ENCODE measurements at places on chromosomes 5 and 9. TPM values are rescaled to one million over a fixed set of nuclear protein-coding genes. Genes with fewer than 3 reads are reported as not detected.

GRCh38 chr9:21504113-21504512, 22.0 kb upstream of the IFNE start:
- no peak for DNase-seq

DNA sequence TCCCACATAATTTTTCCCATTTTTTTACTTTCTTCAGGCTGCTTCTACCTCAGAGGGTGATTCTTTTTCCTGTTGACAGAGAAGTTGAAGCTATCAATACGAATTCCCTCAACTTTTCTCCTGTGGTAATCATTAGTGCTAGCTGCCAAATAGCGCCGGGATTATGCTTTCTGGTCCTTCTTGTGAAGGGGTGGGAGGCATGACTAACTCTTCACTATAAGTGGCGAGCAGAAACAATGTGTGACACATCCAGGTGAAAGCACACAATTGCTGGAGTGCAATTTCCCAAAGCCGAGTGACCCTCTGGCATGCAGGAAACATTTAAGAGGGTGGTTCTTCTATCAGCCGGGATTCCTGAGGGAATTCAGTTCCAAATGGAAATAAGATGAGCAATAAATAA, 56.0 kb downstream of the TRPC7 start:
- no peak for DNase-seq

- no peak for DNase-seq
Measured at GRCh38 chr9:118651511-118651910, 717.7 kb downstream of the BRINP1 start.

GRCh38 chr9:93670208-93671019, 94.0 kb downstream of the PHF2 start:
- no peak for DNase-seq

- DNase-seq = no peak
Measured at GRCh38 chr9:37082214-37082765, 38.1 kb upstream of the ZCCHC7 start.

- DNase-seq = no peak
Measured at GRCh38 chr9:135305546-135306180, 173.9 kb upstream of the PPP1R26 start.

GRCh38 chr5:56640763-56641406, 174.5 kb upstream of the MAP3K1 start:
- DNase-seq = no peak

DNA sequence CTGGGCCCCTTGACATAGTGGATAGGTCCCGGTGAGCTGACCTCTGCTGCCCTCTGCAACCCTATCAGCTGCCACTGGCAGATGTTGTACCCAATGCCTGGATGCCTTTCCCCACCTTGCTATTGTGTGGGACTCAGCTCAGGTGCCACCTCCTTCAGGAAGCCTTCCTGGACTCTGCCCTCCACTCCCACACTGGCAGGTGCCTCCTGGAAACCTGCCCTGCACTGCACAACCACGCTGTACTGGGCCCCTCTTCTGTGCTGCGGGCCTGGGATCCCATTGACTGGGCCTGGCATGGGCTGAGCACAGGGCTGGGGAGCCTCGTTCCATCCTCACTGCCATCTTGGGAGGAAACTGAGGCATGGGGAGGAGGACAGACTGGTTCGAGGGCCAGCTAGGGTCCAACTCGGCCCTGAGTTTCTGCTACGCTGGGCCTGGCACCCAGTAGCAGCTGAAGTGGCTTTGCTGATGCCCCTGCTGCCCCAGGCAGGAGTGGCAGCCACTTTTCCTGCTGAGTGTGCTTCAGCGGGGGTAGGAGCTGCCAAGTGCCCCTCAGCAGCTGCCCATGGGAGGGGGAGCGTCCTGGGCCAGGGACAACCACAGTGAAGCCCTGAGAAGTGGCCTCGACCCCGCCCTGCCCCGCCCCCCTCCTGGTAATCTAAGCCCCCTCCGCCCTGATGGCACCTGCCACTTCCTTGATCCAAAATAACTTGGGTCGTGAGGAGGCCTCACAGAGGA, 1.3 kb downstream of the AK1 start:
- DNase-seq = no peak

DNA sequence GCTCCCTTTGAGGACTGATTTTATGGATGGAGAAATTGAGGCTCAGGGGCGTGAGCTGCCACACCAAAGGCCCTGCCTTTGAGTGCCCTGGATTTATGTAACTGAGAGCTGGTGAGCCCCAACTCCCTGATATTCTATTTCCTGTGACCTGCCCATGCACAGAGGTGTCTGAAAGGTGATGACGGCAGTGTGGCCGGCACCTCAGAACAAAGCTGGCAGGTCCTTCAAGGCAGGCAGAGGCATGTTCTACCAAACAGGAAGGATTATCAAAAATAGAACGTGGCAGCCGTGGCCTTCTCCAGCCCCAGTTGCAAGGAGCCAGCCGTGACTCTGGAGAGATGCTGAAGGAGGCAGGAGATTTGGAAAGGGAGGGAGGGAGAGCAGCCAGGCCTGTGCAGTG, 36.2 kb downstream of the INSYN2B start:
- DNase-seq = no peak

GRCh38 chr9:72390907-72391306, 25.9 kb upstream of the ZFAND5 start:
- no peak for DNase-seq

DNA sequence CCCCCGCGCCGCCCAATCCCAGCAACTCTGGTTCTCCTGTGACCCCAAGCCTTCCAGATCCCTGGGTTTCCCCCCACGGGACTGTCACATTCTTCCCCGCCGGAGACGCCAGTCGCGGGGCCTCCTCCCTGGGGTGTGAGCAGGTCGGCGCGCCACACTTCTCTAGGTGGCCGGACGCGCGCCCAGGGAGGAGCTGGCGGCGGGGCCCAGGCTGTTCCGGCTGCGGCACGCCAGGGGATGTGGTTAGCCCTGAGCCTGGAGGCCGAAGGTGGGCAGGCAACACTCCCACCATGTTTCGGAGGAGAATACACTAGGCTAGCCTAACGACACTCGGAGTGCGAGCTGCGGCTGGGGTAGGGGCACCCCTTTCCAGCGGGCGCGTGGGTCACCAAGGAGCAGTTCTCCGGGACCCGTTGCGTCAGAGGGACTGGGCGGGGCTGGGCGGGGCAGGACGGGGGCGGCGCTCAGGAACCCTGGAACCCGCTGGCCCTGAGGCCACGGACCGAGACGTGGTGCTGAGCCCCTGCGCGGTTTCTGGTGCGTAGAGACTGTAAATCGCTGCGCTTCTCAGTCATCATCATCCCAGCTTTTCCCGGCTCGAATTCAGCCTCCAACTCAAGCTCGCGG, at the start of gene SLC27A6:
Gene SLC27A6, plus strand, starts transcription at position 478 of the 627 bp plus-strand sequence. CDS start 650 bp downstream, outside the sequence.
- DNase-seq = peak; percentile 8

GRCh38 chr9:100217536-100217935, 118.5 kb downstream of the INVS start:
- DNase-seq = no peak

- peak; percentile 39 for DNase-seq
Measured at GRCh38 chr5:43555895-43556606, 826 bp downstream of the PAIP1 start.

DNA sequence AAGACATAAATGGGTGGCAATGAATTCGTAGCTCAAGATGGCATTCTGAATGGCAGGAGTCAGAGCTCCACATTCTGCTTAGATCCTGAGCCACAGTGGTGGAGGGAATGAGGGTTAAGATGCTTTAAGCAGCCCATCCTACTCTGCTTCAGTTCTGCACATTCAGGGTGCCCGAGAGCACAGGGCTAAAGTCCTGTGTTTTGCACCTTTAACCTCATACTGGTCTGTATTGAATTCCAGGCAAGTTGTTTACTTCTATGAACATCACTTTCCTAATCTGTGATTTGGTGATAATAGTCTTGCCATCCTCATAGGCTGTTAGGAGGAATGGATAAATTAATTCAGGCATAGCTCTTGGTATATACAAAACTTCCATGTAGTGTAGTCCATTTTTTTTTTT, 321.6 kb upstream of the CD180 start:
- DNase-seq = no peak

DNA sequence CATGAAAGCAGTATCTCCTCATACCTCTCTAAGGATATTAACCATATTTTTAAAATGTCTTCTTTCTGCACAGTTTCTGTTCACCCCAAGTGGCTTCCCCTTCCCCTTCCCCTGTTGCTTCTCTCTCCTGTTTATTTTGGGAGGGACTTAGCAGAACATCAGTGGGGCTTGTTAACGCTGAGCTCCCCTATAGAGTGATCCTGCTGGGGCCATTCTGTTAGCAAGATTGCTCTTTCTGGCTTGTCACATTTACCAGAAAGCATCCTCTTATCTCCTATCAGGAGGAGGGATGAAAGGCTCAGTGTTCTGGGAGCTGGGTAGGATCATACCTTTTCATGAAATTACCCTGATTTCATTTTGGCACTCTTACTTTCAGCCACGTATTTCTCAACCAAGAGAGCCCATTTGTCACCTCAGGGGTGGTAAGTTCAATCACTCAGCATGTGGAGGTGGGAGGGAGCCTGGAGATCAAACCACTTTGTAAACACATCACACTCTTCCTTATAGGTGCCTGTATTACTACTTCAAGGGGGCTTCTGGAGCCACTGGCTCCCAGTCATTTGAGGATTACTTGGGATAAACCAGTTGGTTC, 16.7 kb downstream of the NXNL2 start:
- no peak for DNase-seq

- no peak for DNase-seq
Measured at GRCh38 chr5:151675611-151676313, 11.0 kb downstream of the SPARC start.

- no peak for DNase-seq
Measured at GRCh38 chr9:105359892-105360291, 87.9 kb upstream of the FSD1L start.

DNA sequence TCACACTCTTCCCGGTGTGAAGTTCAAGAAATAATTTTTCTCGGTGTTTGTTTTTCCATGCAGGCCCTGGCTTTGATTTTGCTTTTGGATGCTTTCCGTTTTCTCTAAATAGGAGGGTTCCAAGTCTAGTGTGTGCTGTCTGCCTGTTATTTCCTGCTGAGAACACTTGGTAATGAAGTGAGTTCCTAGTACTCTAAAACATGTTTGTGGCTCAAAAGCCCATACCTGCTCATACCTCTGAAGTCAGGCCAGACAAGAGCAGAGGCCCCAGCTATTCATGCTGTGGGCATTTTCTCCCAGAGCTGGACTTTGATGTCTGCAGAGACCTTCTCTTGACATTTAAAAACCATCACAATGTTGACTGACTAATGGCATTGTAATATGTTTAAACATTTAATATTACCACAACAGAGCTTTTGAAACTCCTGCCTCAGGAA, 211.2 kb downstream of the GOLPH3 start:
- peak; percentile 45 for DNase-seq

DNA sequence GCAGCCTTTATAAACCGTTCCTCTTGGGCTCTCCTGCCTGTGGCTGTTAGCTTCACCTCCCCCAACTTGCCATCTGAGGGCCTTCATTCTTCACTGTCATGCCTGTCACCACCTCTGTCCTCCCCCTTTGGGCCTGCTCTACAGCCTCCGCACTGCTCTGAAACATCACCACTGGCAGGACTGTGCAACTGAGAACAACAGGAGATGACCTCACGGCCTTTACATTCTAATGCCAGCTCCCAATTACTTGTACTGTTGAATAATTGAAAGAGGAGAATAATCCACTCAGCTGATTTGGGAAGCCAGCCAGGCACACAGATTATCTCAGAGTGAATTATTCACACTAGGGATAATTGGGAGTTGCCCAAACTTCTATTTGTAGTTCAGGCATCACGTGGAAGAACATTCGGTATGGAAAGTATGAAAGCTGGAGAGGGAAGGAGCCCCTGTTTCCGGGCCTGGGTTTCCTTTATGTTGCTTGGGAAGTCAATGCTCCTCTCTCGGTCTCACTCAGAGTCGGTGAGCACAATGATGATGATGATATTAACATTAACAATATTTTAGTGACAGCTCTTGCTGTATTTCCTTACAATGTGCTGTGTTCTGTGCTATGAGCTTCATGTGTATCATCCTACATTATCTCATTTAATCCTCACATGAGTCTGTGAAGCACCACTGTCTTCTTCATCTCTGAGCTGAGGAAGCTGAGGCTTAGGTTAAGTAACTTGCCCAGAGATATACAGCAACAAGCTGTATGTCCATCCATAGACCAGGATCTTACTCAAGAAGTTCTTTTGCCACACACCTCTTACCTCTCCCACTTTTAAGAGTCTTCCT, 99.3 kb upstream of the LRRTM2 start:
- peak; percentile 60 for DNase-seq

Gene CCL28
- polyA plus RNA-seq = 0.22 TPM

Gene FOXD4L3
- polyA plus RNA-seq = 0.58 TPM

Gene PRR16
- 16.0 TPM for polyA plus RNA-seq

Gene PCDHGB1
- not detected for polyA plus RNA-seq

Gene GARIN3
- not detected for polyA plus RNA-seq

Gene SPATA9
- 1.2 TPM for polyA plus RNA-seq

Gene ANKRD34B
- polyA plus RNA-seq = 0.31 TPM

Gene HMMR
- 9.6 TPM for polyA plus RNA-seq

Gene HRCT1
- 0.18 TPM for polyA plus RNA-seq

Gene FBP2
- 83.4 TPM for polyA plus RNA-seq

Gene SETD9
- not detected for polyA plus RNA-seq

Gene NLN
- polyA plus RNA-seq = not detected

Gene AK3
- polyA plus RNA-seq = 41.7 TPM

Gene NOXA1
- not detected for polyA plus RNA-seq

Measured in muscle of arm (tissue), 14 donors.